ENCODE measurements at places on chromosomes 16 and 17.

GRCh38 chr17:28725166-28725659, 820 bp downstream of the TLCD1 start:
- peak; percentile 47 for DNase-seq

DNA sequence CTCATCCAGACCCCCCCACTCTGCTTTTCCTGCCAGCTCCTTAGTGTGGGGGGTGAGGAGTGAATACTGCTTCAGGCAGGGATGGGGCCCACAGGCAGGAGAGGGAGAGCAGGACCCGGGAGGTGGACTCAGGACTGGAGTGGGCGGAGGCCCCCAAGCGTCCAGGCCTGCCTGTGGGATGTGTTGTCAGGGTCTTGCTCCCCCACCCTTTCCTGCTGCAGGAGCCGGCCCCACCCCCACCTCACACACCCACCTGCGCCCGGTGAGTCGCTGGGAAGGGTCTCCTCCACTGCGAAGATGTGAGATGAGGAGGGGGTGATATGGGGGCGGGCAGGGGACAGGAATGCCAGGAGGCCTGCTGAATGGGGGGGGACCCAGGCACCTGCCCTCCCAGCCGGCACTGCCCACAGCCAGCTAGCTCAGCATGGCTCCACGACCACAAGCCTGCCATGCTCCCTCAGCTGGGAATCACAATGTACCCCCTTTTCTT, 1.1 kb downstream of the FAM171A2 start:
- no peak for DNase-seq

- no peak for DNase-seq
These were observed 241.2 kb downstream of the FOXL1 start for GRCh38 chr16:86819533-86819892.

GRCh38 chr16:54873071-54873470, 57.6 kb upstream of the IRX5 start:
- no peak for DNase-seq

Measured in SHP77 treated with DMSO at 0.1 percent for 48 hours (cell line).